ENCODE measurements at places on chromosomes 1 and 21. TPM values are rescaled to one million over a fixed set of nuclear protein-coding genes. Genes with fewer than 3 reads are reported as not detected.

DNA sequence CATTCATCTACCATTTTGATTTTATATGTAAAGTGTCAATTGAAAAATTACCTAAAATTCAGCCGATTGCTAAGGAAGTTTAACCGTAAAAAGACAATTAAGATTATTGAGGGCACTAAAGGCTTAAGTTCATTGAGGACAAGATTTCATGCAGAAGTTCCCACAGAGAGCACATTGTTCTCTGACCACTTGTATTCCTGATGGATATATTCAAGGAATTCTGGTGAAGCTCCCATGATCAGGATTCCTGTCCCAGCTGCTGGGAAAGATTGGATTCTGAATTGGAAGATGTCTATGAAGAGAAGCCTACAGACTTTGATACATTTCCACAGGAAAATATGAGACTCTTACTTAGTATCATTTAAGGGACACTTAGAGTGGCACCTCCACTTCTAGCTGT, 209.2 kb upstream of the KCTD3 start:
- DNase-seq, result no peak
- no peaks in the 10 kb centered on the region for H3K36me3 ChIP-seq
- no peak overlapping the region for H3K27ac ChIP-seq
- no peak overlapping the region for H3K4me3 ChIP-seq

DNA sequence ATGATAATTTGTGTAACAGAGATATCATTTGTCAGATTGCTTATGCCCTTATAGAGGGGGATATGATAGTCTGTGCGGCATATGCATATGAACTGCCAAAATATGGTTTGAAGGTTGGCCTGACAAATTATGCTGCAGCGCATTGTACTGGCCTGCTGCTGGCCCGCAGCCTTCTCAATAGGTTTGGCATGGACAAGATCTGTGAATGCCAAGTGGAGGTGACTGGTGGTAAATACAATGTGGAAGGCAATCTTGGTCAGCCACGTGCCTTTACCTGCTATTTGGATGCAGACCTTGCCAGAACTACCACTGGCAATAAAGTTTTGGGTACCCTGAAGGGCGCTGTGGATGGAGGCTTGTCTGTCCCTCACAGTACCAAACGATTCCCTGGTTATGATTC, 82.4 kb downstream of the ZMYM4 start:
- no peaks in the 10 kb centered on the region for H3K36me3 ChIP-seq
- H3K4me3 ChIP-seq, result no peak overlapping the region
- H3K4me1 ChIP-seq, result peaks cover 13% of the 10 kb centered on the region
- H3K27me3 ChIP-seq, result no peaks in the 10 kb centered on the region

- H3K4me3 ChIP-seq, result no peak overlapping the region
- H3K36me3 ChIP-seq, result no peaks in the 10 kb centered on the region
- peak; percentile 25 for DNase-seq
- H3K4me1 ChIP-seq, result no peaks in the 10 kb centered on the region
These were observed 112.6 kb downstream of the ADAMTS1 start for GRCh38 chr21:26732432-26733221.

ATAD3C gene
- not detected for total RNA-seq

- no peak overlapping the region for H3K27ac ChIP-seq
- H3K4me3 ChIP-seq, result no peak overlapping the region
- H3K27me3 ChIP-seq, result no peaks in the 10 kb centered on the region
- no peak for DNase-seq
These were observed 63.4 kb downstream of the USP1 start for GRCh38 chr1:62500210-62500609.
